Panc1 (cell line): ENCODE measurements at places on chromosomes 3 and 15.

DNA sequence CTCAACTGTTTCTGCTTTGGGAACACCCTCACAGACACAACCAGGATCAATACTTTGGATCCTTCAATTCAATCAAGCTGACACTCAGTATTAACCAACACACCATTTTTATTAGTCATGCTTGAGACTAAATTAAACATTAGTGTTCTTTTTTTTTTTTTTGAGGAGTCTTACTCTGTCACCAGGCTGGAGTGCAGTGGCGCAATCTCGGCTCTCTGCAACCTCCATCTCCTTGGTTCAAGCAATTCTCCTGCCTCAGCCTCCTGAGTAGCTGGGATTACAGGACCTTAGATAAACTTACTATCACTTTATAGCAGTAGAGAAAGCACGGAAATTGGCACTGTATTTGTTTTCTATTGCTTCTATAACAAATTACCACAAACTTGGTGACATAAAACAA is 2.0 kb upstream of the RAB11A start:
- DNase-seq, result no peak

DNA sequence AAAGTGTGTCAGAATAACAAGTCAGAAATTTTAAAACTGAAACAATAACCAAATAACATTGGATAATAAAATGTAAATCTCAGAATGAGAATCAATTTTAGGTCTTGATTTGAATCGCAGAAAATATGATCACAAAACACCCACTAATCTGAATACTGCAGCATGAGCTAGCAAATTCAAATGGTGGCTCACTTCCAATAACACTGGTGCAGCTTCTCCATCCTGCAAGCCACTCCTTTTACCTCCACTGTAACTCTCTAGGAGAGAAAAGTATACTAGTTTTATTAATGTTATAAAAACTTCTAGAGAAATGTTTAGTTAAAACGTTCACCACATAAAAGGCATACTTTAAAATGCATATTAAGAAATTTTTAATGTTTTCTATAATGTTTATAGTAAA is 30.4 kb downstream of the UBE3A start:
- DNase-seq, result no peak

- DNase-seq, result no peak
Observed at GRCh38 chr15:48720646-48721045, 75.1 kb upstream of the FBN1 start.

- DNase-seq, result no peak
Observed at GRCh38 chr3:15955968-15956367, 158.2 kb upstream of the ANKRD28 start.

- no peak for DNase-seq
Observed at GRCh38 chr15:95134431-95135110, 903.2 kb downstream of the MCTP2 start.

- no peak for DNase-seq
Observed at GRCh38 chr3:132867526-132867925, 145.3 kb upstream of the NPHP3 start.

- peak; percentile 32 for DNase-seq
Observed at GRCh38 chr3:54891540-54891897, 36.3 kb downstream of the LRTM1 start.

DNA sequence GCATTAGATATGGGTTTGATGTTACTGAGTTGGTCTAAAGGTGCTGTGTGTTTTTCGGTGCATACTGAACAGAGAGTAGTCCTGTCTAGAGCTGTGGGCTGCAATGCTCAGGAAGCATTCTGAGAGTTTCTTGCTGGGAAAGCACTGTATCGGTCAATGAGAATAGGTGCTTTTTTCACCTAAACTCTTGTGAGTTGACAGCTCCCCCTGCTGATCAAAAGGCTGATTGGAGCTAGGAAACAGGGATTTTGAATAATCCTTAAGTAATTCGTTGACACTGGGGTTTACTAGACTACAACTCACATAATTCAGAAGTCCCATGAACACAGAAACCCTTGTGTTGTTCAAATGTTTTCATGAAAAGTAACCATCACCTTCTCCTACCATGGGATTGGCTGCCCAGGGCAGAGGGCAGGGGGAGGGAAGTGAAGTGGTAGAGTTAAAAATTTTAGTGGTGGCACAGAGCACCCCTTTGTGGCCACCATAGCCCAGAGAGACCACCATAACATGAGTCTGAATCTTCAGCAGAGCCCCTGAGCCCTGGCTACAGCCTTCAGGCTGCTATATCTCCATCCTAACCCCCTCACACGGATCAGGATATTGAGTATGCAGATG is 13.0 kb upstream of the MANF start:
- peak; percentile 35 for DNase-seq

- peak; percentile 46 for DNase-seq
Observed at GRCh38 chr3:72938471-72939265, 50.8 kb downstream of the GXYLT2 start.

DNA sequence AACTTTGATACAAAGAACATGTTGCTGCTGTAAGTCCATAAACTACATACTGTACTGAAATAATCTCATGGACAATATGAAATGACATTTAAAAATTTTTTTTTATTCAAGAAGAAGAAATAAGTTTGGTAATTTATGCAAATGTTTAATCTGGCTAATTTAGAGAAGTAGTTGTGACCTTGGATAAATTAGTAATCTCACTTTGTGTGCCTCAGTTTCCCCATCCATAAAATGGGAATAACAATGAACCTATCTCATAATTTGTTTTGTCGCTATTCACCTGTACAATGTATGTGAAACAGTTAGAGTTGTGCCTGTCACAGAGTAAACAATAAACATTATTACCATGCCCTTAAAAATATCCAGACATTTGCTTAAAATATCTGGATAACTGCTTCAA is 15.3 kb upstream of the DPH6 start:
- no peak for DNase-seq

- no peak for DNase-seq
Observed at GRCh38 chr3:11593318-11594034, 50.2 kb downstream of the VGLL4 start.

GRCh38 chr3:127209840-127210653 is 17.1 kb downstream of the PRR23E start:
- no peak for DNase-seq

DNA sequence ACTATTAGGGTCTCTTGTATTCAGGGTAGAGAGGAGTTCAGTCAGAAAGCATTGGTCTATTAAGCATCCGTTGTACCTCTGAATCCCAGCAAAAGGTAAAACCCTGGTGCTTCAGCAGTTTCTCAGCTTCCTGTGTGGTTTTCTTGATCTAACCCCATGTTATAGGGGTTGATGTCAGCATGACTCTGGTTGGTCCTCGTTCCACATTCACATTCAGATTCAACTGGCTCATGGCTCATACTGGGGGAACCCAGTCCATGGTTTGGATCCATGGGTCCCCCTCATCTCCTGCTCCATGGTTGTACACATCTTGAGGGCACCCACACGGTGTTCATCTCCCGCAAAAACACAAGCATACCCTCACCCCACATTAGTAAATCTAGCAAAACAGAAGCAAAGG is 47.7 kb upstream of the C2CD4B start:
- no peak for DNase-seq

DNA sequence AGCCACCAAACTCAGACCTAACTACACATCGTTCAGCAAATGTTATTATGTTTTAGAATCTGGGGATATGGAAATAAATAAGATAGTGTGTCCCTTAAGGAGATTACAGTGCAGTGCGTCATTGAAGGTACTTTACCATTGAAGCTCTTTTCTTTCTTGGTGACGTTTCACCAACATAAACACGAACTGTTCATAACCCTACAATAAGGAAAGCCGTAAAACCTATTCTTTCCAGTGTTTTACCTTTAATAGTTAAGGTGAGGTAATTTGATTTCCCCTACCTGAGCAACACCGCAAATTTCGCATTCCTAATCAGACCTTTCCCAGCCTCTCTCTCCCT is 826 bp downstream of the CCDC66 start:
- no peak for DNase-seq

- DNase-seq, result no peak
Observed at GRCh38 chr3:169929830-169930519, 18.6 kb downstream of the SAMD7 start.

DNA sequence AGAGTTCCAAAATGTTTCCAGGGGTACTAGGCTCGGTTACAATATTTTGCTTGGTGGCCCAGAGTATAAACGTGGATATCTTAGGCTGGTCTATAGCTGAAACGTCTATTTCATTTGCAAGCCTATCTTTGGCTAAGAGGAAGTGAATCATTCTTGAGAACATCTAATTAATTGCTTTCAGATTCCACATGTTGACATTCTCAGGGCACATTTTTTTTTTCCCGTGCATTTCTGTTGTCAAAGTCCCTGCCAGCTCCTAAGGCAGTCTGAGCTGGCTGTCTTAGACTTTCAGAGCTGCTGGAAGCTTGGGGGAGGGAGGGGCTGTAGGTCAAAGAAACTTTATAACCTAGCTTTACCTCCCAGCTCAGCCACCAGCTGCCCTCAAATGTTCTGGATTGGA is 23.2 kb upstream of the LAMP3 start:
- DNase-seq, result no peak

GRCh38 chr3:115657168-115657567 is 33.9 kb downstream of the GAP43 start:
- DNase-seq, result no peak

DNA sequence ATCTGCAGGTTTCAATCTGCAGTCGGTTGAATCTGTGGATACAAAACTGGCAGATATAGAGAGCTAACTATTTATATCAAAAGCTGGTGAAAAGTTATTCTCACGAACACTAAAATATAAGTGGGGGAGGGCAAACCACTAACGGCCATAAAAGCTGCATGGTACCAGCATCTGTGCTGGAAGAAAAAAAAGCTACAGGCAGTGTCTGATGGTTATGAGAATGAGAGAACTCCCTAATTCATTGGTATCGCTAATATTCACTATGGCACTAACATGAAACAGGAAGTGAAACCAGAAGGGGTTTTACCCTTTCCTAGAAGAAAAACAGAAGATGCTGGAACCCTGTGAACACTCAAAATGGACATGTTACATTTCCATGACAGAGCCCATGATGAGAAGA is 15.9 kb downstream of the CEP70 start:
- no peak for DNase-seq

DNA sequence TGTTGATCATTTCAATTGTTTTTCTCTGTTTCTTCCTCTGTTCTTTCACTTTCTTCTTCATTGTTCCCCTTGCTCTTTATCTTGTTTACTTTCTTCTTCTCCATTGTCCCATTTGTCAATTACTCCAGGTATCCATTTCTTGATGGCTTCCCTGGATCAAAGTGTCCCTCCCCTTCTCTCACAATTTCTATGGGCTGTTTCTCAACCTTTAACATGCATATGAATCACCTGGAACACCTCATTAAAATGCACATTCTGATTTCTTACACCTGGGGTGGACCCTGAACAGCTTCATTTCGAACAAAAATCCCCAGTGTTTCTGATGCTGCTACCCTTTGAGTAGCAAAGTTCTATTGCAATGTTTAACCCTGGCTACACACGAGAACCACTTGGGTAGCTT is 454.8 kb downstream of the EPHA6 start:
- DNase-seq, result no peak

DNA sequence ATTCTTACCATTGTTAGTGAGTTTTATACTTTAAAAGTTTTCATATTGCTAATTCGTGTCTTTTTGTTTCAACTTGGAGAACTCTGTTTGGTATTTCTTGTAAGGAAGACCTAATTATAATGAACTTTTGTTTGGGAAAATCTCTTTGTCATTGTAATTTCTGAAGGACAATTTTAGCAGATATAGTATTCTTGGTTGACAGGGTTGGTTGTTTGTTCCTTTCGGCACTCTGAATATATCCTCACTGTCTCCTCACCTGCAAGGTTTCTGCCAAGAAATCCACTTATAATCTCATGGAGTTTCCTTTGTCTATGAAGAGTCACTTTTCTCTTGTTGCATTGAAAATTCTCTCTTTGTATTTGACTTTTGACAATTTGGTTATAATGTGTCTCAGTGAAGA is 225.2 kb upstream of the NR2E3 start:
- no peak for DNase-seq

- no peak for DNase-seq
Observed at GRCh38 chr3:171274222-171274621, 186.0 kb downstream of the TNIK start.

DNA sequence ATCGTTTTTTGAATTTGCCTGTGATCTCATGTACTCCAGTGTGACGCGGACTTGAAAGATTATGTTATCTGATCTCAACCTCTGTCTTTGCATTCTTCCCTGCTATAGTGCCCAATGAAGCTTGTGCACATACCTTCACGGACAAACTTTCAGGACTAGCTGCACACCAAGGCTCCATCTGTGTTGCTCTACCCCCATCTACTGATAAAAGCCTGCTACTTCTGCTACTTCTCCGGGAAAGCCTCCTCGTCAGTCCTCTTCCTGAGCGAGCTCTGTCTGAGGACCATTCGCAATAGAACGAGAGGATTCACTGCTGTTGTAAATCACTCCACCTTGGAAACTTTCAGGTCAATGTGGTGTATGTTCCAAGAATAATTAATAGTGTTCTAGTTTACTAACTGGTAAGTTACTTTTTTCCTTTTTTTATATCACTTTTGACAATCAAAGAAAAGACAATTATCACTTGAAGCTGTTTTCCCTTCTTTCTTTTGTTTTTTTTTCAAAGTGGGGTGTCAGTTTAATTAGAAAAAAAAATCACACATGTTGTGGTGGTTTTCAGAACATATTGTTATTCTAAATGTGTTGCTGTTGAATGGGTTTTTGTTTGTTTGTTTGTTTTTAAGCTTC is 217.6 kb downstream of the ARRDC4 start:
- DNase-seq, result peak; percentile 39

- no peak for DNase-seq
Observed at GRCh38 chr15:35713733-35714132, 167.8 kb upstream of the DPH6 start.

DNA sequence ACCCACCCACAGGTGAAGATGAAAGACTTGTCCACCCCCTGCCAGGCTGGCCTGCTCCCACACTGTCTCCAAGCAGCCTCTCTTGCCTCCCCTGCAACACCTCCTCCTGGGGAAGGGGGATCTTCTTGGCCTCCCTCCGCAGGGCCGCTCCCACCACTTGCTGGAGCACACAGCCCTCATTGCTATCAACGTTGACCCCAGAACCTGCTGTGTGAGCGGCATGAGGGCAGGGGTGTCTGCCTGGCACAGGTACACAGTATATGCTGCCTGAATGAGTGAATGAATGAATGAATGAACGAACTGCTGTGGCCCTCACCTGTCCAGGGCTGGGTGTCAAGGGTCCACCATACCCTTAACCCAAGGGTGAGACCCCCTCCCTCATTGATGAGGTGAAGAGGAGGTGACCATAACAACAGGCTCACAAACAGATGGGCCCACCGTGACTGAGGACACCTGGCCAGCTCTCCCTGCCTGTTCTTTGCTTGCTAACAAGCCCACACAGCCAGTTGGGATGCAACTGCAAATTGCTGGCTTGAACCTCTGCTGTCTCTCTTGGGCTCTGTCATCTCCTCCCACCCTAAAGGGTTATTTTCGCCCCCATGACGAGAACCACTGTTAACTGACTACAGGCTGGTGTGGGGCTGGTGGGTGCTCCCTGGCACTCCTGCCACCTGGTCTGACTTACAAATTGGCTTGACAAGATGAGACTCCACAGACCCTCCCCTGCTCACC is 22.5 kb downstream of the SLC41A3 start:
- DNase-seq, result no peak

DNA sequence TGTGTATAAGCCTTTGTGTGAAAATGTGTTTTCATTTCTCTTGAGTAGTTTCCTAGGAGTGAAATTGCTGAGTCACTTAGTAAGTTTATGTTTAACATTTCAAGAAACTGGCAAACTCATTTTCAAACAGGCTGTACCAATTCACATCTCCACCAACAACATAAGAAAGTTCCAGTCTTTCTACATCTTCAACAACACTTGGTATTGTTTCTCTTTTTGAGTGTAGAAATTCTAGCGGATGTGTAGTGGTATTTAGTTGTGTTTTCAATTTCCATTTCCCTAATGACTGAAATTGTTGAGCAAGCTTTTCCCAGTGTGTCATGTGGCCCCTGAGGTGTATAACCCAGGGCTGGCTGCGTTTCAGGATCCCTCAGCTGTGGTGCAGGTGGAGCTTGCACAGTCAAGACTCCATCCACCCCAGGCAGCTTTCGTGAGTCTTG is 258.5 kb downstream of the PDCD6IP start:
- DNase-seq, result no peak
